Pons (tissue), 1 donor: ENCODE measurements at places on chromosomes 7 and 10.

DNA sequence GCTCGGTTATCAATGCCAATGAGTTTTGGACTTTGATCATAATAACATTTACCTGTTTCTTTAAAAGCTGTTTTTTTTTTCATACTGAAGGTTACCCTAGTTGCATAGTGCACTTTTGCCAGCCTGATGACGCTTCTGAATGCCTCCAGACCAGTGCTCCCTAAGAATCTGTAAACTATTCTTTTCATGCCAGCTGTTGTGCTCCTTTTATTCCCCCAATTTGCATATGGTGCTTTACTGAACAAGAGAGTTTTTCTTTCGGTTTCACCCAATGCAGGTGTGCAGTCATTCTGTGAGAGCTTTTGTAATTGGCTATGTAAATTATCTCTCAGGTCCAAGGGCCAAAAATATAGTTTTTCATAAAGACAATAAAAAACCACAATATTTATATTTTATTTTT lies 48.1 kb upstream of the GLCCI1 start:
- DNase-seq, result peak; percentile 74

- DNase-seq, result no peak
Measured at GRCh38 chr10:45006276-45007030, 5.7 kb downstream of the ZNF22 start.

GRCh38 chr10:34816085-34816496 lies 995 bp upstream of the PARD3 start:
- DNase-seq, result no peak

DNA sequence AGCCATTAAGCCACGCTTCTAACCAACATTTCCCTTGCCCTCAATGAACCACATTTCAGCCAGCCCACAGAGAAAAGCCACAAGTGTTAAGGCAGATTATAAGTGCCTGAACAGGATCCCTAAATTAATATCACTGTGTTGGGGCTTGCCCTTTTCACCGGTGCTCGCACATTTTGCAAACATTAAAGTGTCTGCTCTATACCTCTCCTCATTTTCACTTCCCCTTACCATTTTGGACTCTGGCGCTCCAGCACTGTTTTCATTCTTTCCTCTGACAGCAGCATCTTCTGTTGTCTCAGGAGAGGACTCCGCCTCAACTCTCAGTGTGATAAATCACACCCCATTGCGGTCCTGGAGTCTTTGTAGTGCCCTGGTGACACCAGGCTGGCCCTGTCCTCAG lies 274.2 kb downstream of the BAMBI start:
- no peak for DNase-seq

GRCh38 chr7:116786791-116787443 lies 75.5 kb upstream of the CAPZA2 start:
- DNase-seq, result peak; percentile 15

DNA sequence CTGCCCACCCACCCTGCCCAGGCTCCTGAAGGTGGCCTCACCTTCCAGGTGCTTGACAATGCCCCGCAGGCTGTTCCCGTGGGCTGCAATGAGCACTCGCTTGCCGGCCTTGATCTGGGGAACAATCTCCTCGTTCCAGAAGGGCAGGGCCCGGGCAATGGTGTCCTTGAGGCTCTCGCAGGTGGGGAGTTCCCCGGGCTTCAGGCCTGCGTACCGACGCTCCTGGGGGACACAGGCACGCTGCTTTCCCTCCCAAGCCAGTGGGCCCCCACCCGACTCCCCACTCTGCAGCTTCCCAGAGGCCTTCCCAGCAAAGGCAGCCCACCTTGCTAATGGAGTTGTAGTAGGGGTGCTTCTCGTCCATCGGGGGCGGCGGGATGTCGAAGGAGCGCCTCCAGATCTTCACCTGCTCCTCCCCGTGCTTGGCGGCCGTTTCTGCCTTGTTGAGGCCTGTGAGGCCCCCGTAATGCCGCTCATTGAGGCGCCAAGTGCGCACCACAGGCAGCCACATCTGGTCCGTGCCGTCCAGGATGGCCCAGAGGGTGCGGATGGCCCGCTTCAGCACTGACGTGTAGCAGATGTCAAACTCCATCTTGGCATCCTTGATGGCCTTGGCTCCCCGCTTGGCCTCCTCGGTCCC lies 456 bp downstream of the PGAM2 start:
- DNase-seq, result no peak

DNA sequence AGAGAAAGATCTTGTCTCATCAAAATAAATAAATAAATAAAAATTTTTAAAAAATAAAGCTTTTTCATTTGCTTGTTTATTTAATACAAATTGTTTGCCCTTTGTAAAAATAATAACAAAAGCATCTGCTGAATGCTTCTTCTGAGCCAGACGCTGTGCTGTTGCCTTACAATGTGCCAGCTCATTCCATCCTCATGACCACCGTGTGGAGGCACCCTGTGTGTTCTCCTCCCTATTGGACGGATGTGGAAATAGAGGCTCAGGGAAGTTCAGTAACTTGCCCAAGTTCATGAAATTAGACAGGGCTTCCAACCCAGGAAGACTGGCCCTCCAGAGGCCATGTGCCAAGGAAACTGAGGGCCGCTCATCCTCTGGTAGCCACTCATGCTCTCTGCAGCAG lies 120.6 kb downstream of the SH3PXD2A start:
- no peak for DNase-seq

- DNase-seq, result no peak
Measured at GRCh38 chr10:29541422-29542210, 93.2 kb downstream of the SVIL start.

GRCh38 chr10:24908793-24909423 lies 43.5 kb downstream of the PRTFDC1 start:
- DNase-seq, result no peak

- no peak for DNase-seq
Measured at GRCh38 chr10:17348501-17349349, 105.7 kb downstream of the ST8SIA6 start.

DNA sequence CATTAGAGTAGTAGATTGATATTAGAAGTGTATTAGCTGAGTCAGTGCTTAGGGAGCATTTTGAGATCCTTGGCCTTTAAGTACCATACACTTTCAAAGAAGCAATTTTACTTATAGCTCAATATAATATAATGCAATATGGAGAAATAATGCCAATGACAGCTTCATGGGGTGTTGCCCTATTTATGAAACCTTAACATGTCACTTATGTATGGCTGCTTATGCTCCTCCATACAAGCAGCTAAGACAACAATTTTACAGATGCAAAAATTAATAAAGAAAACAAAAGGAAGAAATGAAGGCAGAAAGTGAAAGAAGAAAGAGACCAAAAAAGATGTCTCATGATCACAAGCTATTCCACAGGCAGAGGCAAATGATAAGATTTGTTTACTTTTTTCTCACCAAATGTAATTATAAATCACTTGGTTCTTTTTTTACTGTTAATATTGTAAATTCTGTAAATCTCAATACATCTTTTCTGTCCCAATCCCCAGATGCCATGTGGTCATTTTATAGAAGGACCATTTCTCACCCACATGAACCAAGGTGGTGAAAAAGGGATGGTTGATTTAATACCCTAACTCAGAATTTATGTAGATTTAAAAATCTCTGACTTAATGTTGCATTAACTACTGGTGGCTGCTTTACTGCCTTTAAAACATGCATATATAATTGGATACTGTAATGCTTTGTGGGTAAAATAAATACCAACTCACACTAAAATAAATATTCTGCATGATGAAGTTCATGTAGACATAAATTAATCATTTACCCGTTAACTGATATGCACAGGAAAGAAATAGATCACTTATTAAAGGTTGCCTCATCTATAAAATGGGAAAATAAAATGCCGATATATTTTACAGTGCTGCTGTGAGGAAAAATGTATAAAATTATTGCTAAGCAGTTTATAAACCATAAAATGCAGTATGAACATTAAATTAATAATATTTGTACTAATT lies 33.5 kb upstream of the RHOBTB1 start:
- DNase-seq, result no peak

GRCh38 chr10:22652988-22653481 lies 61.3 kb downstream of the PIP4K2A start:
- no peak for DNase-seq

DNA sequence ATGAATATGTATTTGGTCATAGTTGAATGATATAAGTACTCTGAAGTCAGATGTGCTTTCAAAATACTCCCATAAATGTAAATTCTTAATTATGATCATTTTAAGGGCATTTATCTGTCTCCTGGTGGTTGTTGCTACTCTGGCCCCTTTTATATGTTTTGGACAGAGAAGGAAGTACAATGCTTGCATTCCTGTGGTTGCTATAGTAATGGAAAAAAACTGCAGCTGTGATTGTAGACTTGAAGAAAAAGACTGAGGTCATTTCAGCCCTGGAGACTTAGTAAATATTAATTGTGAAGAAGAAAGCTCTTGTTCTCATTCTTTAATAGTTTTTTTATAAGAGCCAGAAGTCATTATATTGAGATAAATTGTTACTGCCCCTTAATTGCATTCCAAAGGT lies 70.2 kb upstream of the FERD3L start:
- no peak for DNase-seq

DNA sequence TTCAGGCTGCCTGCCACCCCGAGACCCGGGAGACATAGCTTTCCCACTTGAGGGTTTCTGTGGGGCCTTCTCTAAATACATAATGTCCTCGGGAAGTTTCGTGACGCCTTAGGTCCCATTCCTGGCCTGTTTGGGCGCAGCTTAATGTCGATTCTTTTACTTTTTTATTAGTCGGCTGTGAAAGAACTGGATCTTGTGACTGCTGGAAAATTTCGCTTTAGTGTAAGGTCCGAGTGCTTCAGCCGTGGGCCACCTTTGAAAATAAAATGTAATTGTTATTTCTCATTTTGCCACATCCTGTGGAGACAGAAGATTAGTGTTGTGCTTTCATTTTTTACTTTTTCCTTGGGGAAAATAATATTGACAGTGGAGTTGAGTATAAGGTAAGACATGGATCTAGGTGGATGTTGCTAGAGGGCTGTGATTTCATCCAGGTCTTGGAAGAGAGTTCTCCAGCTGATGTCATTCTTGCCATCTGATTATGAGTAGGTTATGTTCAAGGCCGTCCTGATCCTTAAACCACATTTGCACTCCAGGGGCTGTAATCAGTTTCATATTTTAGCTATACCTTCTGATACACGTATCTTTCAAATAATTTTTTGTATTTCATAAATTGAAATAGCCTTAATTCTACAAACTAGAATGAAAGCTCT lies 830 bp downstream of the RAB18 start:
- peak; percentile 23 for DNase-seq

DNA sequence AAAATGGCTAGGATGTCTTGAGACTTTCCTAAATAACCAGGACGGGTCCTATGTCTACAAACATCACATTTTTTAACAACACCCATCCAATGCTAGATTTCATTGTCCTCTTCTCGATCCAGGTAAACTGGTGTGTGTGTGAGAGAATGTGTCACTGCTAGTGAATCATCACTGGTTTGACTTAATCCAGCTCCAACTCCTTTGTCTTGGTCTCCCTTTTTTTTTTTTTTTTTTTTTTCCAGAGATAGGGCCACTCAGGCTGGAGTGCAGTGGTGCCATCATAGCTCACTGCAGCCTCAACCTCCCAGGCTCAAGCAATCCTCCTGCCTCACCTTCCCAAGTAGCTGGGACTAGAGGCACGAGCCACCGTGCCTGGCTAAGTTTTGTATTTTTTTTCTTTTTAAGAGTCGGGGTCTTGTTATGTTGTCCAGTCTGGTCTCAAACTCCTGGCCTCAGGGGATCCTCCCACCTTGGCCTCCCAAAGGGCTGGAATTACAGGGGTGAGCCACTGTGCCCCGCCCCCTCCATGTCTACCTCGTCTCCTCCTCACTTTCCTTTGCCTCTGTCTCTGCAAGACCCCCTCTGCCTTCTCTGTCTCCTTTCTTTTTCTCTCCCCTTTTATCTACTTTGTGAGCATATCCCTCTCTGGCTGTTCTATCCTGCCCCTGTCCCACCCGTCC lies 2.2 kb upstream of the UFSP1 start:
- no peak for DNase-seq

DNA sequence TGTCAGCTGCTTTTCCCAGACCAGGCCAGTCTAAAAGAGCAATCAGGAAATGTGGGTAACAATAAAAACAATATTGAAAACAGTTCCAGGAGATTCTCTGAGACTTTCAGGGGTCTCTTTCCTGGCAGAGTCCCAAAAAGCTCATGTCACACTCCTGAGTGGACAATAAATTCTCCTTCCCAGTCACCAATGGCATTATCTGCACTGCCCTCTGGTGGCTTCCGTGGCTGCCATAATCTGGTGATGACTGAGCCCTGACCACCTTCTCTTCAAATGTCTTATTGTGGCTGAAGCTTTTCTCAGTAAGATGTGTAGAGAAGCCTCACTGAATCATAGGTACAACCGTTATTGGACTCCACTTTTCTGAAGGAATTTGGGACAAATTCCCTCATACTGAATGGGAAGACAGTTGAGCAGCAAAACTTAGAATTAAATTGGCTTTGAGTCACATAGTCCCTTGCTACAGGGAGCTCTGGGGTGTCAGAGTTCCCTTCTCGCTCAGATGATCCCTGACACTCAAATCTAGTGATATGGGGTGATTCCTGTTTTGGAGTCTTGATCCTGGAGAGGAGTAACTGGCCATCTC lies 24.4 kb upstream of the ASAH2 start:
- peak; percentile 64 for DNase-seq

DNA sequence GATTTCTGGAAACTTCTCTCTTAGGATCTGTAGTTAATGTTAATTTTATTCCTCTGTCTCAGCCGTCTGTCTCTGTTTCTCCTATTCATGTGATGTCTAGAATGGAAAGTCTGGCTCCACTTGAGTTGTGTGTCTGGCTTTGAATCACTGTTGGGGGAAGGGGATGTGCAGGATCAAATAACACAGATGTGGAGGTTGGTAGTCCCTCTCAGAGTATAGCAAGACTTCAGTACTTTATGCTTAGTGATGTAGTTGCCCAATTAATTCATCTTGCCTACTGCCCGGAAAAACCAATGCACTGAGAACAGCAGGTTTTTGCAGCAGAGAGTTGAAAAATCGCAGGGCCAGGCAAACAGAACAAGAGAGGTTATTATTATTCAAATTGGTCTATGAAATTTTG lies 79.2 kb downstream of the PHTF2 start:
- no peak for DNase-seq

- no peak for DNase-seq
Measured at GRCh38 chr7:68691261-68692216, 906.7 kb upstream of the AUTS2 start.

DNA sequence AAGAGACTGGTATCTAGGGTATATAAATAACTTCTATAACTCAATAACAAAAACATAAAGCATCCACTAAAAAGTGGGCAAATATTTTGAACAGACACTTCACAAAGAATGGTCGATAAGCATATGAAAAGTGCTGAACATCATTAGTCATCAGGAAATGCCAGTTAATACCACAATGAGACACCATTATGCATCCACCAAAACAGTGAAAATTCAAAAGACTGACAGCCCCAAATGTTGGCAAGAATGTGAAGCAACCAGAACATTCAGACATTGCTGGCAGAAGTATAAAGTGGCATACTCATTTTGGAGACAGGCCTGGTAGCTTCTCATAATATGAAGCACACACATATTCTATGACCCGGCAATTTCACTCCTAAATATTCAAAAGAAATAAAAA lies 26.5 kb upstream of the GSAP start:
- no peak for DNase-seq

DNA sequence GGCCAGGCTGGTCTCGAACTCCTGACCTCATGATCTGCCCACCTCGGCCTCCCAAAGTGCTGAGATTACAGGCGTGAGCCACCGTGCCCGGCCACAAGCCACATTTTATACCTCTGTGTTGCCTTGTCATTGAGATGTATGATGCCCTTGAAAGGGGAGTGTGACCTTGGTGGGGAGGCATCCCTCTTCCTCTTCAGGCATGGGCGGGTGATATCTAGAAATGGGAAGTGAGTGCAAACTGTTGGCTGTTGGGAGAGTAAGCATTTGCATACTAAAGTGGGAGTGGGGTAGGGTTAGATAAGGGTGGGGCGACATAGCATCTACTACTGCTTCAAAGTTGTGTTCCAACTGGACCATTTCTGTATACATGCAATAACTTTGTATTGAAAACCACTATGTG lies 20.1 kb downstream of the RP9 start:
- DNase-seq, result no peak
